ENCODE measurements at places on chromosomes 16 and 17.

- DNase-seq = no peak
These were observed 33.6 kb downstream of the RNF213 start for GRCh38 chr17:80294210-80294609.

DNA sequence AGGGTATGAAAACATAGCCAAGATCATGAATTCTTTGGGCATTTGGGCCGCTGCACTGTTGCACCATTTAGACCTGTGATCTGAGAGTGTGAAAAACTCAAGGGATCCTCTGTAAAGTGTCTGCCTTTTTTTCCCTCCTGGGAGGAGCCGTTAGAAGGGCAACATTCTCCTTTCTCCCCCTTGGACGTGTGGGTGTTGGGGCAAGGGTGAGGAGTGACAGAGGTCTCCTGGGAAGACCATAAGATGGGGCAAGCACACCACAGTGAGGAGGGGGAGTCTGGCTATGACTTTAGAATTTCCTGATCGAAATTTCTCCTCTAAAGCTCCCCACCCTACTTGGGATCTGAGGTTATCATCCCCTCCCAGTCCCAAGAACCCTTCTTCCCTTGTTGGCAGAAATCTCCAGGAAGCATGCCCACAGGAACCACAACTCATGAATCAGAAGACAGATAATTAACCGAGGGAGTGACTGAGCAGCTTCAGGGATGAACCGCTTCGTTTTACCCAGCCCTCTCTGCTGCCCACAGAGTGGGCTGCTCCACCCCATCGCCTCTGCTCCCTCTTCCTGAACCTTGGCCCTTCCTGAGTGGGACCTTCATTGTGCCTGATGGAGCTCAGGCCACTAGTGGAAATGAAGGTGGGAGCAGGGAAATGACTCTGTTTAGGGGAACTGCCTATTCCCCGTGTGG, 4.2 kb downstream of the ITGB3 start:
- DNase-seq = no peak

DNA sequence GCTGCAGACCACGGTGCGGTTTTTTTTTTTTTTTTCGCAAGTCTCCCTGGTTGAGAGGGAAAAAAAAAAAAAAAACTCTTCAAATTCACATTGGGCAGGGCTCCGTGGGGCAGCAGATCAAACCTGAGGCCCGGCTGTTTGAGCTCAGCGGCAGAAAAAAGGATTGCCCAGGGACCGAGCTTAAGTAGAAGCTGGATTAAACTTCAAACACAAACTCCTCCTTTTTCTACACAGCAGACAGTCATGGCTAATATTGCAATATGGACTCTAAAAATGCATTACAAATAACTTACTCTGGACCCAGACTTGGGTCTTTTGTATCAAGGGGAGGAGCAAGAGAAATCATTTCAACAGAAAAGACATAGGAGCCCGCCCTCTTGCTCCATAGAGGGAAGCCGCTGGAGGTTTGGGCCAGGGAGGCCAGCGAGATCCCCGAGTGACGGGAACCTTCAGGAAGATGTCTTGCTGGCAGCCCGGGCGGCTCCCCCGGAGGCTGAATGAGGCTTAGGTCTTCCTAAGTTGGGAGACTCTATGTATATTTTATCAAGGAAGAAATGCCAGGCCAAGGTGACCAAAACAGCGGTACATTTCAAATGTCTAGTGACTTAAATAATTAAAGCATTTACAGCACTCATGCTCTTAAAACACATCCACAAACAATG, 167.7 kb downstream of the ZNF423 start:
- no peak for DNase-seq

GRCh38 chr17:45136846-45137560, 1.5 kb downstream of the ACBD4 start:
- no peak for DNase-seq

- DNase-seq = no peak
These were observed 75.0 kb upstream of the CPHXL start for GRCh38 chr16:75801307-75801706.

DNA sequence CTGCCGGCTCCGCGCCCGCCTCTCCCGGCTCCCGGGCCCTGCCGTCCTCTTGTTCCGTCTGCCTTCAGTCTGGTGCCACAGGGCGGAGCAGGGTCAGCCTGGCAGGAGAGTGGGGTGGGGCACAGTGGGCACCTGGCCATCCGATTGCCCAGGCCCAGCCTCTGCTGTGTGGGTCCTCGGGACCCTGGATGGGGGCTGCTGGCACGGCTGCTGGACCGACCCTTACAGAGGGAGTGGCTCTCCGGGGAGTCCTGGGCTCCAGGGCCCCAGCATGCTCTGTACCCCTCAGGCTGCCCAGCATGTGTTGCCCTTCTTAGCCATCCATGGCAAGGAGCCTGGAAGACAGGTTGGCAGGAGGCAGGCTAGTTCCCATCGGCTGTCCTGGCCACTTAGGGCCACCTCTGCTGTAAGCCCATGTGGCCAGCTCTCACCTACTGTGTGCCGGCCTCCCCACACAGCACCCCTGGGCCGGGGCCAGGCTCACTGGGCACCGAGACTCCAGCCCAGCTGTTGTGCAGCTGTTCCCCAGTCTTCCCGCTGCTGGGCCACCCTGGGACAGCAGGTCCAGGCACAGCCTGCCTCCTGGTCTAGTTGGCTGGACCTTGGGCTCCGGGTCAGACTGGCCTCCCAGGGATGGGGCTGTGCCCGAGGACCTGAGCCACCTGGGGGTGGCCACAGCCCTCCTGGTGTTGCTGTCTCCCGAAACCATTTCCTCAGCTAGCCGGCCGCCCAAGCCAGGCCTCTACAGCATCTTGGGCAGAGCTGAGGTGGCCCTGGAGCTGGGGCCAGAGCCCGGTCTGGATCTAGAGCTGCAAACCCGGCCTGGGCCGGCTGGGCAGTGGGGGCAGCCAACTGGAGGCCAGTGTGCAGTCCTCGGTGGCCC, 24.9 kb downstream of the BAHCC1 start:
- no peak for DNase-seq

DNA sequence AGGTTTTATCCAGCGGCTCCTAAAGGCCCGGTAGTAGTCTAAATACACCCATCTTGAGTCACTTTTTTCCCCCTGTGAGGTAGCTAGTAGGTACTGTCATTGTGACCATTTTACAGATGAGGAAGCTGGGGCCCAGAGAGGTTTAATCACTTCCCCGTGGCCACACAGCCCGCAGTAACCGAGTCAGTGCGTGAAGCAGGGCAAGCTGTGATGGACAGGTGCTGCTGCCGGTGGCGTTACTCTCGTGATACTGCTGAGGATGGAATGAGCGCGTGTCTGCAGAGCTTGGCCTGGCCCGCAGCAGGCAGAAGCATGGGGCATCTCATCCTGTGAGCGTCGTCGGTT, 226.3 kb upstream of the CIBAR2 start:
- no peak for DNase-seq

DNA sequence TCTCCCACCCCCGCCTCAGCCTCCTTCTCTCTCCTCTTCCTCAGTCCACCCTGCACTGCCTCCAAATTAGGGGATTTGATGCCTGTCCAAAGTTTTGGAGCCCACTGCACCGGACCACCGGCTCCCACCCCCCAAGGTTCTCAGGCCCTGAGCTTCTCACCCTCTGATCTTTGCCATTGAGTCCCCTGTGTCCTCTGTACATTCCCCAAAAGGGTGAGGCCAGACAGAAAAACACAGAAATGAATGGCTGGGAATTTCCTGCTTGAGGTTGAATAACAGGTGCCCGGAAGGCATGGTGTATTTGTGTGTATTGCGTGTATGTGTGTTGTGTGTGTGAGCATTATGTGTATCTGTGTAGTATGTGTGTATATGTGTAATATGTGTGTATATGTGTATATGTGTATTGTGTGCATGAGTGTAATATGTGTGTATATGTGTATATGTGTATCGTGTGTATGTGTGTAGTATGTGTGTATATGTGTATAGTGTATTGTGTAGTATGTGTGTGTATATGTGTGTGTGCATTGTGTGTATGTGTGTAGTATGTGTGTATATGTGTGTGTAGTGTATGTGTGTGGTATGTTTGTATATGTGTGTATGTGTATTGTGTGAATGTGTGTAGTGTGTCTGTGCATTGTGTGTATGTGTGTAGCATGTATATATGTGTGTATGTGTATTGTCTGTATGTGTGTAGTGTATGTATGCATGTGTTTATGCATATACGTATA, 16.0 kb upstream of the CCL17 start:
- DNase-seq = no peak

- DNase-seq = no peak
These were observed 38.9 kb downstream of the KCNJ2 start for GRCh38 chr17:70208080-70208794.

DNA sequence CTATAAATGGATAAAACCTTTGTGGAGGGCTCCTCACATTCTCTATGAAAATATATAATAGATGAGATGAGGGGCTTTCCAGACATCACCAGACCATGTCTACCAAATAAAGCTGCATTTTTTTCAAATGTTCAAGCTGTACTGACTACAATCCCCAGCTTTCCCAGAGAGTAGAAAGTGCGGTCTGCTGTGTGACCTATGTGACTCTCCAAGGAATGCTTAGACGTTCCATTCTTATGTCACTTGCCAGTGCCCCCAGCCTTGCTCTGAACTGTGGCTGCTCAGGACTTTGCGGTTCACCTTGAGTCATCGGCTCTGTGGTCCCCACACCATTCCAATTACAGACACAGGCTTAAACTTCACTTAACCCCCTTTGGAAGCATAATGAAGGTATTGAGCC, 47.8 kb upstream of the SCNN1B start:
- DNase-seq = no peak

- peak; percentile 45 for DNase-seq
These were observed 7.4 kb downstream of the PRCD start for GRCh38 chr17:76547183-76547641.

GRCh38 chr16:11605564-11605886, 18.8 kb upstream of the LITAF start:
- no peak for DNase-seq

- no peak for DNase-seq
These were observed 104.6 kb downstream of the TRIM37 start for GRCh38 chr17:59002126-59002525.

DNA sequence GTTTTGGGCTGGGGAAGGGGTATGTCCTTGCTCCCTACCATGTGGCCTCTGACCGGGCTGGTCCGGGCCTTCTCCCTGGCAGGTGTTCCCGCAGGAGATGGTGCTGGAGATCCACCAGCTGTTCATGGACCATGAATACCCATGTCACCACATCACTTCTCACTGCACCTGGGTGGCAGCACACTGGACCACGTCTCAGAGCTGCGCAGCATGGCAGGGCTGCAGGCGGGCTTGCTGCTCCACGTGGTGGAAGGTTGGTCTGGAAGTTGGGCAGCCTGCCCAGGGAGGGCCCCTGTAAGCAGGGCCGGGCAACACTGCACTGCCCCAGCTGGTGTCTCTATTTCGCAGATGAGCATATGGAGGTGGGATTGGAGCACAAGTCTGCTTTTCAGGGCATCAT, 169.5 kb upstream of the ZNF267 start:
- no peak for DNase-seq

- DNase-seq = no peak
These were observed 26.1 kb downstream of the PPL start for GRCh38 chr16:4910828-4911227.

- no peak for DNase-seq
These were observed 39.9 kb downstream of the MSI2 start for GRCh38 chr17:57296231-57296630.

- no peak for DNase-seq
These were observed 18.6 kb downstream of the ACE start for GRCh38 chr17:63495491-63495890.

- DNase-seq = no peak
These were observed 114.1 kb downstream of the NOG start for GRCh38 chr17:56707312-56708219.

GRCh38 chr16:86191663-86192062, 292.7 kb downstream of the IRF8 start:
- DNase-seq = no peak

- no peak for DNase-seq
These were observed 89.8 kb downstream of the GSG1L start for GRCh38 chr16:27973678-27974077.

- DNase-seq = no peak
These were observed 20.5 kb upstream of the TBX4 start for GRCh38 chr17:61431594-61432311.

- DNase-seq = peak; percentile 26
These were observed 12.3 kb downstream of the CES4A start for GRCh38 chr16:67000384-67001351.

- peak; percentile 41 for DNase-seq
These were observed 55.9 kb upstream of the ADCY7 start for GRCh38 chr16:50210266-50211038.

DNA sequence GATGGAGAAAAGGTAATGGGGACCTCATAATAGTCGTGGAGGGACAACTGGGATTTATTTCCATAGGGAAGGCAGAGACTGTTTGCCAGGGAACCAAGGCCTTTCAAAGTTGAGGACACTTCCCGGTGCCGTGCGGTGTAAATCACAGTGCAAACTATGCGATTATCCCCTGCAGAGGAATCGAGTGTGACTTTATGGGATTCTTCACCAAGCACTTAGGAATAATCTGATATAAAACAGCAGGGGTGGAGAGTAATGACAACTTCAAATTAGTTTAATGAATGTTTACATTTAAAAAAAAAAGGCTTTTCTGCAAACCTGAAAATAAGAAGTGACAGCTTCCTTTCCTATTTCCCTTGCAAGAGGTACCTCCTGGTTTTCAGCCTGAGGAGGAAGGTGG, 538.2 kb downstream of the MAF start:
- DNase-seq = no peak

GRCh38 chr17:34203018-34203638, 52.0 kb upstream of the CCL2 start:
- no peak for DNase-seq

GRCh38 chr17:58679263-58680037, 12.4 kb downstream of the TEX14 start:
- no peak for DNase-seq

GRCh38 chr17:66494023-66494803, 191.8 kb downstream of the PRKCA start:
- DNase-seq = no peak

DNA sequence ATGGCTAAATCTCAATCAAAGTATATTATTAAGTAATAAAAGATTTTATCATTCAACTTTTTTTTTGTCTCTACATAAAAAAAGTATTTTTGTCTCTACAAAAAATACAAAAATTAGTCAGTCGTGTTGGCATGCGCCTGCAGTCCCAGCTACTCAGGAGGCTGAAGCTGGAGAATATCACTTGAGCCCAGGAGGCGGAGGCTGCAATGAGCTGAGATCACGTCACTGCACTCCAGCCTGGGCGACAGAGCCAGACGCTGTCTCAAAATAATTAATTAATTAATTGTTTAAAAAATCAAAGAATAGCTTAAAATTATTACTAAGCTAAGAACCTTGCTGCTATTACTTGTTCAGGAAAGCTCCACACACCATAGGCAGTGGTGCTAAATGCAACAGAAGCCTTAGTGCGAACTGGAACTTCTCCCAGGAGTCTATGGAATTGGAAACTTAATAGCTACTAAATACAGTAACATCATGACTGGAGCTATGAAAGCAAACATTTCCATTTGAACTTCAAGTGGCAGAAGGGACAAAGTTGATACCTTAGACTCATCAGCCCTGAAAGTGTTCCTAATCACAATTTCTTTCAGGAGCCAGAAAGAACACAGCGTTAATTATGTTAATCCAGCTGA, 22.6 kb downstream of the ADCY9 start:
- no peak for DNase-seq

GRCh38 chr16:55039511-55039910, 108.8 kb downstream of the IRX5 start:
- no peak for DNase-seq
